ENCODE measurements at places on chromosomes 16 and 17. TPM values are rescaled to one million over a fixed set of nuclear protein-coding genes. Genes with fewer than 3 reads are reported as not detected.

SNRNP25 gene
- 20.5 TPM for total RNA-seq

KRT34 gene
- total RNA-seq: under 0.01 TPM

ZFP3 gene
- total RNA-seq: 3.1 TPM

UMOD gene
- not detected for total RNA-seq

CA10 gene
- total RNA-seq: not detected

GH2 gene
- total RNA-seq: not detected

MYCBPAP gene
- 2.3 TPM for total RNA-seq

GFER gene
- 13.1 TPM for total RNA-seq

CFAP97D1 gene
- total RNA-seq: under 0.01 TPM

CCL8 gene
- 0.26 TPM for total RNA-seq

ATP2A1 gene
- total RNA-seq: 0.33 TPM

CEMP1 gene
- not detected for total RNA-seq

RHOT1 gene
- total RNA-seq: 44.7 TPM

NLRC3 gene
- total RNA-seq: 0.17 TPM

TMEM101 gene
- 107 TPM for total RNA-seq

TUBB3 gene
- 253 TPM for total RNA-seq

GP1BA gene
- total RNA-seq: not detected

ZNF469 gene
- total RNA-seq: 1.3 TPM

ITGAD gene
- not detected for total RNA-seq

MT1H gene
- not detected for total RNA-seq

SDK2 gene
- total RNA-seq: under 0.01 TPM

NTHL1 gene
- 34.7 TPM for total RNA-seq

DOC2B gene
- total RNA-seq: not detected

NSRP1 gene
- total RNA-seq: 12.7 TPM

MPP3 gene
- 6.9 TPM for total RNA-seq

USP6 gene
- not detected for total RNA-seq

PLK1 gene
- total RNA-seq: 0.77 TPM

IKZF3 gene
- total RNA-seq: not detected

CRYBA1 gene
- not detected for total RNA-seq

CX3CL1 gene
- not detected for total RNA-seq

DDX28 gene
- 12.3 TPM for total RNA-seq

RNF112 gene
- total RNA-seq: 21.5 TPM

NSF gene
- 39.3 TPM for total RNA-seq

ABI3 gene
- not detected for total RNA-seq

ZNF629 gene
- 6.4 TPM for total RNA-seq

PPM1E gene
- 0.50 TPM for total RNA-seq

FBXW10 gene
- total RNA-seq: under 0.01 TPM

SDF2 gene
- 58.5 TPM for total RNA-seq

PYDC1 gene
- not detected for total RNA-seq

TPSD1 gene
- total RNA-seq: not detected

ASPHD1 gene
- 5.9 TPM for total RNA-seq

SPN gene
- not detected for total RNA-seq

KRT9 gene
- total RNA-seq: not detected

ZPBP2 gene
- total RNA-seq: not detected

KRTAP4-9 gene
- total RNA-seq: not detected

SLC16A6 gene
- 1.5 TPM for total RNA-seq

NUPR1 gene
- 87.0 TPM for total RNA-seq

All from fibroblast of lung (primary cell).